ENCODE measurements at places on chromosomes 12 and 14.

DNA sequence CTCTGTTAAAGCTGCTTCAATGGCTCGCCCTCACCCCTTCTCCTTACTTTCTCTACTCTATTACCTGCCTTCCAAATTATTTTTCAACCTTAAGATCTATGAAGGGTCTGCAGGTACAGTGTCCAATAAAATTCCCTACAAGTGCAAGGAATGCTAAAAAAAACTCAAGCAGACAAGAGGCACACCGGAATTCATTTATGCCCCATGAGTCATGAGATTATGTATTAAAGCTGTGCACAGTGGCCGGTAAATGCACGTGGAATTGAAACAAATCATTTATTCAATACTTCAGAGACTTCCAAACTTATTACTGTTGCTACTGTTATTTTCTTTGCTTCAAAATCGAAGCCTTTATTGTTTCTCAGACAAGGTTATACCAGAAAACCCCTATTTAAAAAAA is 68.4 kb downstream of the ST8SIA1 start:
- no peak for DNase-seq

- no peak for DNase-seq
Observed at GRCh38 chr12:12715459-12716150, 1.6 kb upstream of the CDKN1B start.

DNA sequence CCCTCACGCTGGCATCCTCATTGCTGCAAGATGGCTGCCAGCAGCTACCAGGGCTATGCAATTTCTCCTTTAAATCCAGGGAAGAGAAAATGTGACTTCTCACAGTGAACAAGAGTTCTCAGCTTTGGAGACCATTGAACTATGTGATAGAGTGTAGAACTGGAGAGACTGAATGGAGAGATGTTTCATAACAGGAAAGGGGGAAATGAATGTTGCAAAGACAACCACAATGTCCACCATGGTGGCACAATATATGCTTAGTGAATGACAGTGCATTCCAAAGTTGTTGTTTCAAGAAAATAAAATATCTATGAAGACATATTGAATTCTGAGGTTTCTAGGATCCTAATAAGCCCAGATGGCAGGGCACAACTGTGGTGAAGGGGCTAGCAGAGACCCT is 13.2 kb upstream of the COCH start:
- DNase-seq = no peak

- DNase-seq = no peak
Observed at GRCh38 chr14:72828604-72829003, 65.3 kb downstream of the DPF3 start.

- DNase-seq = no peak
Observed at GRCh38 chr14:38884109-38884508, 218.9 kb downstream of the SEC23A start.

DNA sequence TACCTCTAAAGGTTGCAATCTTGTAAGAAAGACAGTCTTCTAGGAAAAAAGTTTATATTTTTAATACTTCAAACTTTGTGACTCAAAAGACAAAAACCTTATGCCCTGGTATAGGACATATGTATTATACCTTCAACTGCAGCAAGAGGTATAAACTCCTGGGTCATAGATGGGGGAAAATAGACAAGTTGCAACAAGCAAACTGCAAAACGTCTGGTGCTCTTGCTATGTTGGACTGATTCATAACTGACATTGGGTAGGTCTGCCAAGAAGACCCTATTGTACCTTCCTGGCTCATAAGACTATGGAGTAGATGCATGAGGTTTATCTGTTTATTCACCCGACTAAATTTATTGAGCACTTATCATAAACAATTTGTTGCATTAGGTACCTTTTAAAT is 40.9 kb downstream of the BEST3 start:
- DNase-seq = no peak

GRCh38 chr14:69643430-69644200 is 32.2 kb downstream of the SUSD6 start:
- DNase-seq = peak; percentile 50

DNA sequence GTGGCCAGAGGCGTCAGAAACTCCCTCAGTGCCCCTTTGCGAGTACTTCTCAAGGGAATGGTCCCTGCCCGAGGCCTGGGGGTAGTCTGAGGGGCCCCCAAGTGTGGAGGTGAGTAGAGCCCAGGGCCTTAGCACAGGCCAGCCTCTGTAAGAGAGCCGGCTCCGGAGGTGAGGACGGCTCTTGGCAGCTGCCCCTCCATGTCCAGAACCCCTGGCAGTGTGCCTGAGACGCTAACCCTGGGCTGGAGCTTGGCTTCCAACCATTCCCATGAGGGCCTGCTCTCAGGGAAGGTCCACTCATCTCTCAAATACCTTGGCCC is 61.7 kb downstream of the PRMT8 start:
- DNase-seq = no peak

- no peak for DNase-seq
Observed at GRCh38 chr14:66242001-66242400, 244.2 kb upstream of the CCDC196 start.

GRCh38 chr12:109597795-109598427 is 24.3 kb downstream of the MVK start:
- peak; percentile 60 for DNase-seq

- DNase-seq = no peak
Observed at GRCh38 chr14:102479777-102480176, 29.8 kb downstream of the ANKRD9 start.

GRCh38 chr12:65867394-65867793 is 43.1 kb downstream of the HMGA2 start:
- DNase-seq = no peak

GRCh38 chr14:22531451-22532344 is 57.3 kb downstream of the DAD1 start:
- DNase-seq = no peak

DNA sequence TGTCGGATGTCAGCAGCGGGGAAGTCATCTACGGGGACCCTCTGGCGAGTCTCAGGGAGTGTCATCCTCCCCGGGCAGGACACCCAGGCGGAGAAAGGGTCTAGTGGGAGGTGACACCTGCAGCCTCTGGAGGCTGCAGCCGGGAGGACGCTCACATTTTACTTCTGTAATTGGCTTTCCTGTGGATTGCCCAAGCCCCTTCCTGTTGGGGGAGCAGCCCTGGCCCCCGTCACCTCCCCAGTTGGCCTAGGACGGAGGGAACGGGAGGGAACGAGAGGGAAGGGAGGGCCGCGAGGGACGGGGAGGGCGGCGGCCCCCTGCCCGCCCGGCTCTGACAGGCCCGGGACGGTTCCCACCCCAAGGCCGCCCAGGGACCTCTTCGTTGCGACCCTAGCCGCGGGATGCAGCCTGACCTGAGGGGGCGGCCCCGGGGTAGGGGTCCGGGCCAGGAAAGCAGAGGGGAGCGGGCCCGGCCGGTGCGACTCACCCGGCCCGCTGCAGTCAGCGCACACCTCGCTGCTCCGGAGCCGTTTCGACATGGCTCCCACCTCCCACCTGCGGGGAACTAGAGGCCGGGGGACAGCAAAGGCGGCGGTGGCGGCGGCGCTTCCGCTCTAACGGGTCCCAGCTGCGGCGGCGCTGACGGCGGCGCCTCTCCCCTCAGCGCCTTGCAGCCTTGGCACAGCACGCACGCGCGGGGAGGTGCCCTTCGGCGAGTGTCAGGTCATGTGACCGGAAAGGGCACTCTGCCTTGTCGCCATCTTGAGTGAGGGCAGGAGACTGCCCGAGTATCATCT is at the start of gene GIT2:
Gene GIT2, minus strand, starts transcription at position 683 of the 797 bp plus-strand sequence. Its CDS starts 144 bp downstream, at position 539.
- peak; percentile 90 for DNase-seq

DNA sequence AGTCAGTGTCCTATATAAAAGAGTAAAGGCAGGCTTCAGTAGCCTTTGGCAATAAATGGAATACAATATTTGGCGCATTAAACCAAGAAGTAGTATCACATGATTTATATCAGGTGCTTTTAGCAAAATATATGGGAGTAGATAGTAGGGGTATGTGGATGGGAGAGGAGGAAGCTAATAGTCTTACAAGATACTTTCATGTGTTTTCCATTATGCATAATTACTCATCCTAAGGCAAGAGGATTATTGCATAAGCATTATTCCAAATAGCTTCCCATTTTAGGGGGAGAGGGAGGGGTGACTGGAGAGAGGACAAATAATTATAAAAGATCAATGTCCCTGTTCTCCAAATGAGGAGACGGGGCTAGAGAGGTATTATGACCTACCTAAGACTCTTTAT is 104.3 kb downstream of the DUSP6 start:
- no peak for DNase-seq

GRCh38 chr14:75725481-75725880 is 64.4 kb downstream of the TTLL5 start:
- DNase-seq = no peak

GRCh38 chr14:63951021-63951420 is 98.2 kb downstream of the SYNE2 start:
- DNase-seq = no peak

DNA sequence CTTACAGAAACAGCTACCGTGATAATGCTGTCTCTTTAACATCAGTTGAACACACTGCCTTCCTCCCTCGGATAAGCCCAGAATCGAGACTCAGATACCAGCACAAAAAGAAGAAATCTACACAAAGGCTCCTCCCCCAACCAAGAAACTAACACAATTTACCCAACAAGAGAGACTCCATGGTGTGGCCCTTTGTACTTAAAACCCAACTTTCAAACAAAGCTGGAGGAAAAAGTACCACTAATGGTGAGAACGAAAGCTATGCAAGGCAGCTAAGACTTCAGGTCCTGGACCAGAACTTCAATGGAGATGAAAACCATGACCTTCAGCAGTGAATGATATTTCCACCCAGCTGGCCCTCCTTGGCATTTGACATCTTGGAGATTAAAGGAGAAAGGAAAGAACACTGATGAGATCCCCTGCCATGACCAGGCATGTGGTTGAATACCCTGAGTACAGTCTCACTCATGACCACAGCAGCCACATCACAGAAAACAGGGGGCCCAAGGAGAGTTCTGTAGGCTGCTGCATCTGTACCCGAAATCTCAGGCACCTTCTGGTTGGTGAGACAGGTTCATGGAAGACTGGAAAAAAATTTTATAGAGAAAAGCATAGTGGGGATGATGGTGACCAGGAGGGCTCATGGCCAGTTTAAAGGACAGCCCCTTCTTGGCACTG is 36.7 kb downstream of the RBM19 start:
- DNase-seq = no peak

DNA sequence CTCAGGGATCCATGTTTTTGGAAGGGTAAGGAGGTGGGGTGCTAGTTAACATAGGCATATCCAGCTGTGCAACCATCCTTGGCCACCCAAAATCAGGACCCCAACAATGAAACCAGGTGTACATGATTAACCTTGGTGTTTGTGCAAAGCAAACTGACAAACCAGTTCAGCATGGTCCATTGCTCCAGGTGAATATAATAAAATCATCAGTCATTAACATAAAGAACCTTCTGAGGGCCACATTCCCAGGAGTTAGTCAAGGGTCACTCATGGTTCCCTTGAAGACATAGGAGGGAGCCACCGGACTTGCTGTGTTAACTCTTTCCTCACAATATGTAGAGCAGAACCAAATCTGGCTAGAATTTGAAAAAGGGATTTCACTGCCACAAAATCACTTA is 17.8 kb downstream of the SLC38A2 start:
- no peak for DNase-seq

- peak; percentile 74 for DNase-seq
Observed at GRCh38 chr14:69625299-69626131, 14.1 kb downstream of the SUSD6 start.

DNA sequence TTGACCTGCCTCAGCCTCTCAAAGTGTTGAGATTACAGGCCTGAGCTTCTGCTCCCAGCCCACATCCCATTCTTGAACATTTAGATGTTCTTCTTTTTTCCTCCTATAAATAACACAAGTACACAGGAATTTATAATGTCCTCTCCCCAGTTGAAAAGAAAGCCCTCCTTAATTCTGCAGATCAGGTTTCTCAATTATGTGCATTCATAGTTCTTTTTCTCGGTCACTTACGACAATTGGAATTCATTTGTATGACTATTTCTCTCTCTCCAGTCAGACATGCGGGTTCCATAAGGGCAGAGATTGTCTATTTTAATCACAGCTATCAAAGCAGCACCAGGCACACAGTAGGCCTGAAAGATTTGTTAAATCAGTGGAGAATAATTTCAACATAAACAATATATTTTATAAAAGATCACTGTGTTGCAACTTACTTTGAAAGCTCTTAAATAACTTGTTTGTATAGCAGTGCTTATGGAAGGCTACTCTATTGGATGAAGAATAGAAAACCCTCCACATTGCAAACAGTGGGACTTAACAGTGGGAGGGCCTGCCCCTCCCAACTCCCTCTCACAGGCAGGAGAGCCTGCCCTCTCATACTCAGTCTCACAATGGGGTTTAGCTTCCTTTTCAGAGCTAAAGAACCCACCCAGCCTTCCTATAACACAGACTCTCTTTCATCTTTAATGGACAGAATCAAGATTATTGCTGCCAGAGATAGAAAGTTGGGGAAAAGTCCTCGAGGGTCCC is 84.1 kb upstream of the TRAF3 start:
- no peak for DNase-seq

GRCh38 chr14:104938436-104938835 is 13.8 kb downstream of the PLD4 start:
- no peak for DNase-seq

DNA sequence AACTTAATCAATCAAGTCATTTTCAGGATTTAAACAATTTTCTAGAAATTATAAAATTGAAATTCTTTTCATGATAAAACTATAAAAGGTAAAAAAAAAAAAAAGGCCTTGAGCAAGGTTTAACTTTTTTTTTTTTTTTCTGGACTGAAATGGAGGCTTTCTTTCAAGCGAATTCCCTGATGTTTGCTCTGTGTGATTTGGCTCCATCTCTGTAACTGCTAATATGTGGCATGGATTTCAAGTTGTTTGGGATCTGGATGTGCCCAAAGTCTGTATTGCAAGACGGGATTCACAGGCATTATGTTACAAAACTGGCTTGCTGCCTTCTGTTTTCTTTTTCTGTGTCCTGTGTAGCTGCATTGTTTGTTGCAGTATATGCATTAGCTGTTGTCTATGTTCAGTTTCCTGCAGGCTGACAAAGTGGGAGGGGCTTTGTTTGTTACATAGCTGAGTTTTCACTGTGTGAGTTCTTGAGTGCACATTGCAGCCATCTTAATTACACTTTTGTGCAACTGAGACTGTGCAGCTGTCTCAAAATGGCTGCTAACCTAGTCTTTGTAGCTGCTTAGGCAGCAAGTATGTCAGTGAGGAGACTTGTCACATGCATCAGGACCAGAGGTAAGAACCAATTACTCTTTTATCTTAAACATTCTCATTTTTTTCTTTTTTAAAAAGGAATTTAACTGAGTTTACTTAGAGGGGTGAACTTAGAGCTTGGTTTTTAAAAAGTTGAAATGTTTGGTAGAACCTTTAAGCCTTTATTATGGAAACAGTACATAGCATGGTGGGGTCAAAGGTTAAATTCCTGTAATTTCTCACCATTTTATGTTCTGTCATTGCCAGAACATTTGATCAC is 19.5 kb downstream of the ATF7IP start:
- DNase-seq = peak; percentile 15

GRCh38 chr12:41274643-41275042 is 86.5 kb downstream of the PDZRN4 start:
- DNase-seq = no peak

DNA sequence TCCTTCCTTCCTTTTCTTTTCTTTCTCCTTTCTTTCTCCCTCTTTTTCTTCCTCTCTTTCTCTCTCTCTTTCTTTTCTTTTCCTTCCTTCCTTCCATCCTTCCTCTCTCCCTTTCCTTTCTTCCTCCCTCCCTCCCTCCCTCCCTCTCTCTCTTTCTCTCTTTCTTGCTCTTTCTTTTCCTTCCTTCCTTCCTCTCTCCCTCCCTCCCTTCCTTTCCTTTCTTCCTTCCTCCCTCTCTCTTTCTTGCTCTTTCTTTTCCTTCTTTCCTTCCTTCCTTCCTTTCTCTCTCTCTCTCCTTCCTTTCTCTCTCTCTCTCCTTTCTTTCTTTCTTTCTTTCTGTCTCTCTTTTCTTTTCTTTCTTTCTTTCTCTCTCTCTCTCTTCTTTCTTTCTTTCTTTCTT is 207.6 kb downstream of the ATP23 start:
- no peak for DNase-seq

- DNase-seq = no peak
Observed at GRCh38 chr12:95663525-95663924, 112.2 kb upstream of the USP44 start.
